ENCODE measurements at places on chromosomes 3 and 15.

DNA sequence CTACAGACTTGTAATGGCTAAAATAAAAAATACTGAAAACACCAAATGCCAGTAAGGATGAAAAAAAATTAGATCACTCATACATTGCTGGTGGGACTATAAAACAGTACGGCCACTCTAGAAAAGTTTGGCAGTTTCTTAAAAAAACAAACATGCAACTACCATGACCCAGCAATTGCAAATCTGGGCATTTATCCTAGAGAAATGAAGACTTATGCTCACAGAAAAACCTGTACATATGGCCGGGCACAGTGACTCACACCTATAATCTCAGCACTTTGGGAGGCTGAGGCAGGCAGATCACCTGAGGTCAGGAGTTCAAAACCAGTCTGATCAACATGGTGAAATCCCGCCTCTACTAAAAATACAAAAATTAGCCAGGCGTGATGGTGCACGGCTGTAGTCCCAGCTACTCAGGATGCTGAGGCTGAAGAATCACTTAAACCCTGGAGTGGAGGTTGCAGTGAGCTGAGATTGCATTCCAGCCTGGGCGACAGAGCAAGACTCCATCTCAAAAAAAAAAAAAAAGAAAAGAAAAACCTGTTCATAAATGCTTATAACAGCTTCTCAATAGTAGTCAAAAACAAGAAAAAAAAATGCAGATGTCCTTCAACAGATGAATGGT lies 5.6 kb downstream of the TP53BP1 start:
- DNase-seq, result no peak

DNA sequence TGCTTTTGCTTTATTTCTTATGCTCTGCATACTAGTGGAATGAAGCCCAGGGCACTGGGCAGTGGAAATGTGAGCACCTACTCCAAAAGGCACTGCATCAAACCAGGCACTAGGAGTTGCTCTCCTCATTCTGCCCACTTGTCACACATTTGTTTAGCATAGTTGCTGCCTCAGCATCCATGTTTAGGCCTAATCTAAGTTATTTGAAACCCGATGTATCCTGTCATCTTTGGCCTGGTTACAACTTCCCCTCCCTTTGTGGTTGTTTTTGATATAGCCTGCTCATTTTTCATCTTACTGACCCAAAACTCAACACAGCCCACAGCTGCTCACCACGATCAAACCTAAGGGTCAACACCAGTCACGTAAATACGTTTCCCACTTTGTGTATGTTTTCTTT lies 82.2 kb upstream of the SELENOK start:
- no peak for DNase-seq

GRCh38 chr3:170680593-170680992 lies 94.7 kb upstream of the SLC7A14 start:
- DNase-seq, result no peak

GRCh38 chr15:22974745-22975144 lies 5.4 kb downstream of the CYFIP1 start:
- no peak for DNase-seq

DNA sequence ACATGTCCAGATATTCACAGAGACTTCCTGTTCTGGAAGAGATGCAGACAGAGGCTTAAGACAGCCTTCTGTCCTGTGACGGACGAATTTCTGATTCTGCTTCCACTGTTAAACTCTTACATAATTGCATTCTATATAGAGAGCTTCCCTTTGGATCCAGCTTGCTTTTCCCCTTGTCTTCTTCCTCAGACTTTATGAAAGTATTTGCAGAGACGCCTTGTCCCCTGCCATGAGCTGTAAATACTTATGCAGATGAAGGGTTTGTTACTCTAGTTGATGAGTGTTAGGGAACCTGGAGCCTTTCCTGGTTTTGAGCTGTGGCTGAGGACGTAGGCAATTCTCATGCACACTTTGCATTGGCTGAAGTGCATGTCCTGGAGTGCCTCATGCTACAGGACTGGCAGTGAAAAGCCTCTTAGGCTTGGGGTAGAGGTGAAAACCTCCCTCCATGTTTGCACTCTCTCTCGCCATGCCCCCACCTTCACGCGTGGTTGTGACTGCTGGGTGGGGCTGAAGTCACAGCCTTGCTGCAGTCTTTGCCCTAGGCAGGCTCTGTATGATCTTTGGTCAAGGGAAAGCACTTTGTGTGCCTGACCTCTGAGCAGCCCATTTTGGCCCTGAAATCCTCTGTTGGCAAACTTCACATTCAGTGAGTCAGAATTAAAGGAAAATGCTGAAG lies 286.6 kb downstream of the PTPRG start:
- no peak for DNase-seq

GRCh38 chr3:51538459-51539290 lies at the start of gene RAD54L2:
Gene RAD54L2 (plus strand): TSS chr3:51538719. CDS start chr3:51590421, 51,702 bp downstream.
- peak; percentile 70 for DNase-seq

DNA sequence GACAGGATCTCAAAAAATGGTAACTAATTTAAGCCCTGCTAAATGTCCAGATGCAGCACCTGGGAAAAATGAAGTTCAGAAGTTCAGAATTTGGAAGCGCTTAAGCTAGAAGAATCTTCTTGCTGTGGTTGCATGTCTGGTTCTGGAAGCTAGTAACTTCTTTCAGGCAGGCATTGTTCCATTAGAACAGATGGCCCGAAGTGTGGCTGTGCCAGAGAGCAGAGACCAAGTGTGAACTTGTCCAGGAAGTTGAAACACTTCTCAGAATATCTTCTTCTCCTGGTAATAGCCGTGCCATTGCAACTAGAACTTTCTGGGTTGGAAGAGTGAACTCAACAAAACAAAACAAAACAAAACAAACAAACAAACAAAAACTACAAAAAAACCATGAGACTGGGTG lies 80.0 kb downstream of the MITF start:
- DNase-seq, result no peak

GRCh38 chr3:176632925-176633324 lies 564.4 kb downstream of the TBL1XR1 start:
- DNase-seq, result no peak
